Activated naive CD4-positive, alpha-beta T cell treated with anti-CD3 and anti-CD28 coated beads, Interleukin-2, amount 50 U/mL, for 16 hours (primary cell): ENCODE measurements at places on chromosomes 16 and 17.

GRCh38 chr16:58348986-58349385 is 43.3 kb upstream of the GINS3 start:
- no peak for DNase-seq

DNA sequence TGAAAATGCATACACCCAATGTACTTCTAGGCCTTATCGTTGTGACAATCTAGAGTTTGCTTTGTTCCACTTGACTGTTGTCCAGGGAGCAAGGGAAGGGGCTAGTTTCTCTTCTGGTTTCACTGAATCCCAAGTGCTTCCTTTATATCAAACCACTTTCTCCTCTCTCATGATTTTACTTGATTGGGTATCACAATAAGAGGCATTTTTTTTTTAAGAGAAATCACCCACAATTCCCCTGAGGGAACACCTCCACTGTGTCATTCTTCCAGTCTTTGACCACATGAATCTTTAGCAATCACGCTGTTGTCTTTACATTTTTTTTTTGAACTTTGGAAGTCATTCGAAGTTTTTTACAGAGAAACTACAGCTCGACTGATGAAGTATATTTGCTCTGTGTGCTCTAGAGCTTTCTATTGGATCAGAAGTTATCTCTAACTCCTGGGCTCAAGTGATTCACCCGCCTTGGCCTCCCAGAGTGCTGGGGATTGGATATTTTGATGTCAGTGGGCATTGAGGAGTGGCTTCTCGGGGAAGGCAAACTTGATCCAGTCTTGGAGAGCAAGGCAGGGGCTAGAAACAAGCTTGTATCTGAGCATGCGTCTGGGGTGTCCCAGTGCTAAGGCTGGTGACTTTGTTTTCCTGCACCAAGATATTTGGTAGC is 3.0 kb downstream of the CDH1 start:
- DNase-seq = no peak

DNA sequence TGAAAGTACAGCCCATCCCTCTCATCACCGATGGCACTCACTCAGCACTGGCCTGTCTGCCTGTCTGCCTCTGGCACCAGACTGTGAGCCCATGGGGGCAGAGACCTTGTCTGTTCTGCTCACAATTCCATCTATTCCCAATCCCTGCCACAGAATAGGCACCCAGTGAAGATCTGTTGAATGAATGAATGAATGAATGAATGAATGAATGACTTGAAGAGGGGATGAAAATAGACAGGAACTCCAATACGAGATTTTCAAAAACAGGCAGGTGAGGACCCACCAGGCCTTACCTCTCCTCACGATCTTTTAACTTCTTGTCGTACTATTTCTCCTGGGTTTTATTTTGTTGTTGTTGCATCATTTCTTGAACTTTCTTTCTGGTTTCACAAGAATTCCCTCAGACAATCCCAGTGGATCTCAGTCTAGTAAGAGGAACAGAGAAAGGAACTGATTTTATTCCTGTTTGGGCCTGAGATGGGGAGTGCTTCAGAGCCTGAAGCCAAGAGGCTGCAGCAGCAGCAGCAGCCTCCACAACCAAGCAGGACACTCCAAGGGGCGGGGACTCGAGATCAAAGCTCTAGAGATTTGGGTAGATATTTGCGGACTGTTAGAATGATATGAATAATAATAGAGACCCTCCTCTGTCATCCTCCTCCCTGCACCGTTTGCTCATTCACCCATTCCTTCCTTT is 17.7 kb downstream of the KRT9 start:
- DNase-seq = no peak

DNA sequence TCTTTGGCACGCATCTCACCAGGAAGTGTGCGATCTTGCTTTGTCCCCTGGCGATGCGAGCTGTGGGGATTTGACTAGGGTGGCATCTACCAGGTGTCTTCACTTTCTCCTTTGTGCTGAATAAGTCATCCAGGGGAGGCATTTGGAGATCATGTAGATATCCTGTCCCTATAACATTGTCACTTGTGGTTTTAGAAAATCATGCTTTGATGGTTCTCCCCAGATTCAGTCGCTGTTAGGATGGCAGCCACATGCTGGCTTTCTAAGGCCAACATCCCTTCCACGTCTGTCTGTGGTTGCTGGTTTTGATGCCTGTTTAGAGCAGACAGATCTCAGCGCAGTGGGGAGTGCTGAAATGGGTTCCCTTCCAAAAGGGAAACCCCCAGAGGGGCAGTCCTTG is 2.5 kb downstream of the ADAD2 start:
- no peak for DNase-seq

DNA sequence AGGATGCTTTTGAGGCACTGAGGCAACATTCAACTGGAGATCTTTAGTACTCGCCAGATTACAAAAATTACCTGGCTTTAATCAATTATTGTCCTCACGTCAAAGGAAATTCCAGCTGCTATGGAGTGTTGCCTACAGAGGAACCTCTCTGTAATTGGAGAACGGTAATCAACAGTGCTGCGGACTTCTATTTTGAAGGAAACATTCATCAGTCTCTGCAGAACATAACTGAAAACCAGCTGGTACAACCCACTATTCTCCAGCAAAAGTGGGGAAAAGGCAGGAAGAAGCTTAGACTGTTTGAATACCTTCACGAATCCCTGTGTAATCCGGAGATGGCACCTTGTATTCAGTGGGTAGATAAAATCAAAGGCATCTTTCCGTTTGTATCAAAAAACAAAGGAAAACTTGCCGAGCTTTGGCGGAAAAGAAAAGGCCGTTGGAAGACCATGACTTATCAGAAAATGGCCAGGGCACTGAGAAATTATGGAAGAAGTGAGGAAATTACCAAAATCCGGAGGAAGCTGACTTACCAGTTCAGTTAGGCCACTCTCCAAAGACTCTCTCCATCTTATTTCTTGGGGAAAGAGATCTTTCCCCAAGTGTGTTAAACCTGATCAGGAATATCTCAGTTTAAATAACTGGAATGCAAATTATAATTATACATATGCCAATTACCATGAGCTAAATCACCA is 3.0 kb downstream of the SLC35G3 start:
- DNase-seq = no peak

GRCh38 chr16:4649744-4650442 is 25.3 kb downstream of the MGRN1 start:
- DNase-seq = no peak

DNA sequence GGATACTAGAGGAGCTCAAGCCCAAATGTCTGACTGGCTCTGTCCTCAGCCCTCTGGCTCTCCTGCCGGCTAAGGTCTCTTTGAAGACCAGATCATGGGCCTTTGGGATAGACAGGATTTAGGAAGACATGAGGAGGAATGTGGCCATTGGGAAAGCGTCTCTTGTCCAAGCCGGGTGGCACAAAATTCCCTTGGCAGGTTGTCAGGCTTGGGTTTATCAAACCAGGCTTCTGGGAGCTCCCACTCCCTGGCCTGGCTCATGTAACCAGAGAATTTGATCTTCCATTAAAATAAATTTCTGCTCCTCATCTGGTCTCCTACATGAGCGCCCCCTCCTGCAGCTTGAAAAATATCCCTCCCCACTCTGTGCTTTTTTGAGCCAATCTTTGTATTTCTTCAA is 71.1 kb downstream of the IRX3 start:
- DNase-seq = no peak
